Retina (tissue), 1 donor: ENCODE measurements at places on chromosomes 5 and 9.

DNA sequence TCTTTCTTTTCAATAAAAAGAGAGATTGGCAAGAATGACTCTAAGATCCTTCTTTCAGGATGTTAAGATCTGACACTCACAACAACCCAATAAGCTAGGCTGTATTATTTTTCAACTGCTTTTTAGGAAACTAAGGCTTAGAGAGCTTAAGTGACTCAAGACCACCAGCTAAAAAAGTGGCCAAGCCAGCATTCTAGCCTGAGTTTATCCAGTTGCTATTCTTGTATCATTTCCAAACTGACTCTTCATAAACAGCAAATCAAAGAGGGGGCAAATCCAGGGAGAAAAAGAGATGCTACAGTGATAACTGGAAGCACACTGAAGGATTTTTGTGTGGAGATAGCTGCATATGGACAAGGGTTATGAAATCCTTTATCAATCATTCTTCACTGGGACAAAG lies 47.1 kb downstream of the TMEM252 start:
- no peak for DNase-seq

GRCh38 chr9:108973895-108974294 lies 39.4 kb downstream of the CTNNAL1 start:
- DNase-seq: no peak

DNA sequence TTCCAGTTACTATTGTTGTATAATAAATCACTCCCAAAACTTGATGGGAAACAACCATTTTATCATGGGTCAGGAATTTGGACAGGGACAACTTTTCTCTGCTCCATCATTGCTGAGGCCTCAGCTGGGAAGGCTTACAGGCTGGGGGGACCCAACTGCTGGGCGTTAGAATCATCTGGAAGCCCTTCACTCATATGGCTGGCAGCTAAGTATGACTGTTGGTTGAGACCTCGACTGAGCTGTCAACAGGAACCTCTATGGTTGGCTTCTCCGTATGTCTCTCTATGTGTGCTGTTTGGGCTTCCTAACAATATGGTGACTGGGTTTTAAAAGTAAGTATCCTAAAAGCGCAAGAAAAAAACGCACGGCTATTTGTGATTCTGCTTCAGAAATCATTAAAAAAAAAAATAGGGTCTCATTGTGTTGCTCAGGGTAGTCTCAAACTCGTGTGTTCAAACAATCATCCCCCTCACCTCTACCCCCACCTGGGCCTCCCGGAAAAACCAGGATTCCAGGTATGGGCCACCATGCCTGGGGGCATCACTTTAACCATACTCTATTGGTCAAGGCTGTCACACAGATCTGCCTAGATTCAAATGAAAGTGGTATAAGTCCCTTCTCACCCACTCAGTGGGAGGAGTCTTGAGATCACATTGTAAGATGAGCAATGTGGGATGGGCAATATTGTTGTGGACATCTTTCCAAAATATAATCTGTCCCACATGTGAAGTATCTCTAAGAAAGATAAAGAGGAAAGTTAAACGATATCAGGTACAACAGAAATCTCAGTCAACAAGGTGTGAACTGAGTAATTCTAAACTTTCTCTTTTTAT lies 15.2 kb downstream of the FNBP1 start:
- DNase-seq: no peak

DNA sequence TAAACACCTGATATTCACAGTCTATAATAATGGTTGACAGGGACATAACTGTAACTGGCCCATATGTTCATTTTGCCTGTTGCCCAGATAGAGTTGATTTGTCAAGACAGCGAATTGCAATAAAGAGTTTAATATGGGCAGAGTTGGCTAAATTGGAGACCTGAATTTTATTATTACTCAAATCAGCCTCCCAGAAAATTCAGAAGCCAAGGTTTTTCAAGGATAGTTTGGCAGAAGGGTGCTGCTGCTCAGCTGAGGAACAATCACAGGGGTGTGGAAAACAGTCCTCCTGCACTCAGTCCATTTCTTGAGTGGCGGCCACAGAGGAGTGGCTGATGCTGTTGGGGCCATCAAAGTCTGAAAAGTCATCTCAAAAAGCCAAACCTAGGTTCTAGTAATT lies 19.0 kb downstream of the ANXA2R start:
- DNase-seq: no peak

DNA sequence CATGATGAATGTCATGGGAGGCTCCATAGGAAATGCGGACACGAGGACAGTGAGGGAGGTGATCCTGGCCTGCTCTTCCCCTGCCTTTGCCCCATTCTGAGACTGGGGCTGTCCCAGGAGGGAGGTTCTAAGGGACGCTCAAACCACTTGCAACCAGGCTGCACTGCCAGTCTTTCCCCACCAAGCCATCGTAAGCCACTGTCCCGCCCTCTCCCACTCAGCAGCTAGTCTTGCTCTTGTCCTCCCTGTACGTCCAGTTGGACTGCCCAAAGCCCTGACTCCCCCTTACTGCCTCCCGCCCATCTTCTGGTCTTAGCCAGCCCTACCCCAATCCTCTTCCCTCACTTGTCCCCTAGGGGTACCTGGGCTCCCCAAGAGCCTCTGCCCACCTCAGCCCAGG lies 115.7 kb downstream of the FSTL4 start:
- no peak for DNase-seq
